Kidney (tissue), 22 donors: ENCODE measurements at places on chromosomes 16 and 17. TPM values are rescaled to one million over a fixed set of nuclear protein-coding genes. Genes with fewer than 3 reads are reported as not detected.

DNA sequence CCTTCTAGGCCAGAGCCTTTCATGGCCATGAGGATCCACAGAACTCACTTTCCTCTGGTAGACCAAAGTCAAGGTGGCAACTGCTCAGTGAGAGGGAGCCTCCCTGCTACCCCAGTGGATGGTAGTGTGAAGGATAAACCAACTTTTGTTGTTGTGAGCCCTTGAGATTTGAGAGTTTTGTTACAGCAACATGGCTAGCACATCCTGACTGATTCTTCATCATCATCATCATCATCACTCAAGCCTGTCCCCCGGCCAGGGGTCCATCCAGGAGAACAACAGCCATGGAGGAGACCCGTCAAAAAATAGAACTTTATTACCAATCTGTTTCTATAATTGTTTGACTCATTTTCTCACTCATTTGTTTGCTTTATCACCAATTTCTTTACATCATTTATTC, 23.7 kb downstream of the RAI1 start:
- DNase-seq: no peak

DNA sequence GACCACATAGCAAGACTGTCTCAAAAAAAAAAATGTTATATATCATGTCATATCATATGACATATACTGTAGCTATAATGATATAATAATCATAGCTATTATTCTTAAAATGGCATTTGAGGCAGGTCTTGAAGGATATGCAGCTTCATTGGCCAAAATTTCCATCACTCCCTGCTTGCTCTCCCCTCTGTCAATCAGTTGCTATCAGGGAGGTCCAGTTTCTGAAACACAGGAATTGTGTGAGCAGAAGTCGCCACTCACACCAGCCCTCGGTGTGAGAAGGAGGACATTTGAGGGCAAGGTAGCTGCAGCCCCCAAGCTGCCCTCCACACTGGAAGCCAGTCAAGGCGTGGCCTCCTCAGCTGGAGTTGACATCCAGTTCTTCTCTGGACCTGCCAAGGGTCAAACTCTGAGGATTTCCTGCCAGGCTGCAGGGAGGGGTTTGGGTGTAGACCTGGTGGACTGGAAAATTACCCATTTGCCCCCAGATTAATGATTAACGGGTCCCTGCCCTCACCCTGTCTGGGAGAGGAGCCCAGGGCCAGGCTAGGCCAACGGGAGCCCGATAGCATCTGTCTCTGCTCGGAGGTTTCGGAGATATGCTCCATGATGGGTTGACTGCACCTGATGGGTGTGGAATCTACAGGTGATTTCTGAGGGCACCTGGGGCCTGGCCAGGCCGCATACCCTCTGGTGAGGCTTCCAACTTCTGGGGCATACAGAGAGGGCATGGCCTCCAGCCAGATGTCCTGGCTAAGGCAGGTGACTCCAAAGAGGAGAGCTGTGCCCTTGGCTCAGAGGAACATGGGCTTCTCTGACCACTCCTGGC, 18.8 kb downstream of the WNT9B start:
- peak; percentile 70 for DNase-seq

- no peak for DNase-seq
Observed at GRCh38 chr16:81817789-81818567, 38.9 kb downstream of the PLCG2 start.

TMC7 gene
- polyA plus RNA-seq: 0.30 TPM

NPIPA5 gene
- polyA plus RNA-seq: 0.88 TPM
